Cardiac muscle cell (in vitro differentiated cells and primary cell): ENCODE measurements at places on chromosomes 6 and 20.

GRCh38 chr6:132728616-132729015, 14.8 kb upstream of the VNN1 start:
- DNase-seq = no peak

GRCh38 chr6:4413073-4413472, 277.7 kb upstream of the ECI2 start:
- no peak for DNase-seq

DNA sequence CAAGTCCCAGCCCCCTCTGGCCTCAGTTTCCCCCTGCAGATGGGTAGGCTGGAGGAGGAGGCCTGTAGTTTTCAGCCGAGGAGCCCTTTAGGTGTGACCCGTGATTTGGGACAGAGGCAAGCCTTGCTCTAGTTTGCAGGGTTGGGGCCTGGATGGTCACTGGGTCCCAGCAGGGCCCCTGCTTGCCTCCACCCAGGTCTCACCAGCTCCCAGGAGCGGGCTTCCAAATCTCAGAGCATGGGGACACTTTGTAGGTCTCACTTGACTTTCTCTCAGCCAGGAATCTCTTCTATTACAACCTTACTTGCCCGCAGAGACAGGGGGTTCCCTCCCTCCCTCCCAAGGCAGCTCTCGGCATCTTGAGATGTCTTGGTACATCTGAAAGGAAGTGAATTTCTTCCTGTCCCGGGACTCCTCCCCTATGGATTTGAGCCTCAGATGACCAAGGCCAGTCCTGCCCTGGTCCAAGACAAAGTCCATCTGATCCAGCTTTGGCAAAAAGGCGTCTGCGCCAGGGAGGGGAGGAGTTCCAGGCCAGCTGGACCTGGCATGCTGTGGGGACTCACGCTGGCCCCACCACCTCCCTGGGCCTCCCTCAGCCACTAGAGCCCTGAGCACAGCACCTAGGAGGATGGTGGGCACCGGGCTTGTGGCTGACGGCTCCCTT, 47.4 kb downstream of the SRC start:
- DNase-seq = no peak

DNA sequence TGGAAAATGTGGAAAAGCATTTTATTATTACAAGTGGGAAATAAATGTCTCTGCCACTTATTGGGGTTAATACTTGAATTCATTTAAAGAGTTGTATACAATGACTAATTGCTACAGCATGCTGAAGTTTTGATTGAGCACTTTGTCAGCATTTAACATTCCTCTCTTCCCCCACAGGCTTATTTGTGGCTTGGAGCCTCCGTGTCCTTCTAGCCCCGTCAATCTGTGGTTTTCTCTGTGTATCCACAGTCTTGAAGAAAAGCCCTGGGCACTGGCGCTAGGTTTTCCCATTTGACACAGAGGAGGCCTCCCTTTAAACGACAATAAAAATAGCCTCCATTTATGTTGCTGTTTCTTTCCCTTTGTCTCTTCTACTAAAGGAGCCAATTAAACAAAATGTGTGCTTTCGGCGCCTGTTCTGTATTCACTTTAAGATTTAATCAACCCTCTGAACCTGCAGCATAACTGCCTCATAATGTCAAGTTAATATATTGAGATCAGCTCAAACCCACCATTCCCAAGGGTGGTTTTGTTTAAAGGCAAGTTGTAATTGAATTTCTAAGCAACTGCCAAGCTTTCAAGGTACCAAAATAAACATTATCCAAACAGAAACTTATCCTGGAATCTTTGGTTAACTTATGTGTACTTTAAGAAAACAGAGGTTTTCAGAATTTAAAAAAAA, 326.6 kb upstream of the RNF24 start:
- no peak for DNase-seq

DNA sequence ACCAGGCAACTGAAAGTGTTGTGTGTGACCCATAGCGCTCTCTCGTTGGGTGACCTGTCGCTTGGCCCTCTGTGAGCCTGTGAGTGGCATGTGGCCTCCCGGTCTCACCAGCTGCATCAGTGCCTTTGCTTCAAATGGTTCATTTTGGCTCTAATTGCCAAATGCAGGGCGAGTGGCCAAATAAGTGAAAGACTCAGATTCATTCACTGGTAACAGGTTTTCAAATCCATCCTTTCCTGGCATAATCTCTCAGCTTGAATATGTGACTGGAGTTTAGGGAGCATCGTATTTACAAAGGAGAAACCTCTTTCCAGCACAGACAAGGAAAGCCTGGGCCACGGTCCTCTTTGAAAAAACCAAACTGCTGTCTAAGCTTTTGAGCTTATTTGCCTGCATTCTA, 321.6 kb upstream of the QKI start:
- DNase-seq = no peak

GRCh38 chr6:42007286-42008137, 42.8 kb upstream of the TAF8 start:
- no peak for DNase-seq

DNA sequence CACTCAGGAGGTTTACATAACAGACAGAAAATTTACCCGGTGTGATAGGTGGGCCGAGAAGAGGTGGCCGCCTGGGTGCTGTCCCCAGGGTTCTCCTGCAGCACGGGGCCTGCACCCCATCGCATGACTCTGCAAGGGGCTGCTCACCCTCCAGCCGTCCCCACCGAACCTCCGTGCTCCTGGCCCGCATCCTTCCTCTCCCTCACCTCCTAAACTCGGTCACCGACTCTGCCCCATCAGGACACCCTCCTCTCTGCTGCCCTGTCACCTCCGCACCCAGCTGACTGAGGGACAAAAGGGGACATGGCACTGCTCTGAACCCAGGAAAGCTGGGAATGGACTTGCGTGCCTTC, 147.6 kb downstream of the SYNDIG1 start:
- no peak for DNase-seq

- DNase-seq = peak; percentile 82
These were observed 365.7 kb upstream of the EPHA7 start for GRCh38 chr6:93784794-93785693.

DNA sequence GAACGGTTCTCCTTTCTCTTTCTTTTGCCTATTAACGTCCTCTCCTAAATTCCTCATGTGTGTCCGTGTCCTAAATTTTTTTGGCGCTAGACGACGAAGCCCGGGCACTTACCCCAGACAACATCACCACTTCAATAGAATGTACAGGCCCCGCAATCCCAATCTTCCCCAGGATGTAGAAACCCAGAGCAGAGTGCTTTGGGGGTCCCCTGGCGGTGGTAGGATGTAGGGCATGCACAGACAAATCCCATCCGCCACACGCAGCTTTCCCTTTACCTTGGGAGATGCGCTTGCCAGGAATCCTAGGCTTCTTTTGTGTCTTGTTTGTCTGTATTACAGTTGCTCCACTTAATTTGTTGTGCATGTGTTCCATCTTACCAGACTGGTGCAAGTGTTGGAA, 417.3 kb upstream of the ARID1B start:
- DNase-seq = no peak

- no peak for DNase-seq
These were observed 150.2 kb downstream of the PRL start for GRCh38 chr6:22146678-22146930.

DNA sequence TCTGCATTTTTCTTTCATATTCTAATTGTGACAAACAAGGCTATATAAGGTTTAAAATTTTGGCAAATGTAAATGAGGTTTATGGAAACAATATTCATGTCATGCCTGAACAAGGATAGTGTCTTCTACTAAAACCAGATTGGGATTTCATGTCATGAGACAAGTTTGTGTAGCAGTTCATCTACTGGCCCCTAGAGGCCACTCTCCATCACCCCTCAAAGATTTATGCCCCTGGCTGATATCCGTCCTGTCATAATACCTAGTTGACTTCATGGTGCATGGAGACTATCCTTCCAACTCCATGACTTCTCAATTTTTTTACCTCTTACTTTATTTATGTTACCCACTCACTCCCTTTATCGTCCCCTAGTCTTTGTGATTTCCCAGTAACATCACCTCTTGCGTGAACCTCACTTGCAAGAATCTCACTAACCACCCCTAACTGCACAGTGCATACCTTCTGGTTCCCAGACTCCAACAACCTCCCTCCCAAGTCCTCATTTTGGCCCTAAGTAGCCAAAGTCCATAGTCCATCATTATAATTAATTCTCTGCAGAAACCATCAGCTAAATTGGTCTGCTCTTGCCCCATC, 179.8 kb downstream of the TASP1 start:
- DNase-seq = peak; percentile 66

- no peak for DNase-seq
These were observed 163.3 kb upstream of the HCRTR2 start for GRCh38 chr6:55011034-55011433.

GRCh38 chr20:14337400-14338171, at the start of gene FLRT3:
Gene FLRT3 (minus strand): TSS chr20:14337612. CDS start chr20:14327506, 10,106 bp downstream.
- peak; percentile 94 for DNase-seq

DNA sequence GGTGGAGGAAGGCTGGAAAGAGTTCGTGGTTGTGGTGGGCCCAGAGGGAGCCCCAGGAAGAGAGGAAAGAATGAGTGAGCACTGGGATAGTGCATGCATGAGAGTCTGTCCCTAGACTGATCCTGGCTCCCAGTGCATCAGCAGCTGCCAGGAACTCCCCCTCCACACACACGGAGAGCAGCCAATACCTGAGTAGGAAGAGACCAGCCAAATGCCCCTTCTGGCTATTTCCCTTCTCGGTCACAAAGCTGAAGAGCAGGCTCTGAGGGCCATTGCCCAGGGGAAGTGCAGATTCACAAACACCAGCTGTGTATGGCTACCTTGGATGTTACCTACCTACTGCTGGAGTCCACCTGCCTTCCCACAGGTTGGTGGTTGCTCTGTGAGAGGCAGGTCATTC, 45.1 kb downstream of the GABRR2 start:
- no peak for DNase-seq
